Stimulated activated CD4-positive, alpha-beta T cell treated with anti-CD3 and anti-CD28 coated beads, Interleukin-1b, Interleukin-23, amount 100 ng/mL, for 24 hours (primary cell): ENCODE measurements at places on chromosomes 3 and 15.

- no peak for DNase-seq
Measured at GRCh38 chr3:45524565-45524964, 70.0 kb upstream of the LIMD1 start.

- no peak for DNase-seq
Measured at GRCh38 chr3:126025862-126026261, 56.9 kb downstream of the ROPN1B start.

GRCh38 chr3:66172394-66172793 lies 48.4 kb upstream of the SLC25A26 start:
- no peak for DNase-seq

DNA sequence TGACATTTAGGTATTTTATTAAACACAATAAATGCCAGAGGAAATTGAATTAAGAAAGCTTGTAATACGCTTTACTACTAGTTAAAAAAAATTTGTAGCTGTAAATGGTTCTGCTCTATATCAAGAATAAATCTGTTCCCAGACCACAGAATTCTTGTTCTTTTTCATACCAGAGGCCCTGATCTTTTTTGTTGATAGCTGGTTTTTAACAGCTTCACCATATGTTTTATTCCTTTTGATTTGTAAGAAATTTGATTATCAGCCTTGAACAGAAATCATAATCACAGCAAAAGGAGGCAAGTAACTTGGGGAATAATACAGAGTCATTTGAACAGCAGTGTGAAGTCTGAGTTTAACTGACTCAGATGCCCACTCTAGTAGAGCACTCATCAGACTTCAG lies 202.7 kb downstream of the CNTN4 start:
- no peak for DNase-seq

DNA sequence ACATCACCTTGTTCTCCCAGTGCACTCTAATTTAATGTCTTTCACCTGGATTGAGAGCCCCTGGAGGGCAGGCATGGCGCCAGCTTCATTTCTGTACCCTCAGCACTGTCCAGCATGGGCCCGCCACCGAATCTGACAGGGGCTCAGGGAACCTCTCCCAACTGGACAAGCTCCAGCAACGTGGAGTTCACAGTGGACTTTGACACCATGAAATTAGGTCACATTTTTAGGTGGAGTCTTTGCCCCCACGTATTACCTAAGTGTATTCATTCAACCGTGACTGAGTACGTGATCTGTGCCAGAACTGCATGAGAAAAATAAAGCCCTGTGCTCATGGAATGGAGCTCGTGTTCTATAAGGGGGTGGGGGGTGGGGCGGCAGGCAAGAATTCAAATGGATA lies 94.1 kb upstream of the ATP2B2 start:
- DNase-seq, result no peak

DNA sequence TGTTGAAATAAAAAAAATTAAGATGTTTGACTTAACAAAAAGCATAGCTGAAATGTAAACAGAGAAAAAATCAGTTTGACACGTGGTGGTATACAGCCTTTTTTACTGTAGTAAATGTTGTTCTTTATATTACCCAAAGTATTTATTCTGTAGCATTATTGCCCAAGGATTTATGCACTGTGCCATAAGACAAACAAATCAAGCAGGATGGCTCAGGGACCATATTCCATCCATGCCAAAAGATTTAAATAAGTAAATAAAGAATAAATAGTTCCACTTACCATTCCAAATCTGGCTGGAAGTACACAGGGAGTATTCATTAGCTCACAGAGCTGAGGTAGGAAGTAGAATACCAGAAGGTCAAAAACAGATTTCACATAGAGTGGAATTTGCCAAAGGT lies 666.7 kb upstream of the CADM2 start:
- DNase-seq, result no peak

- DNase-seq, result no peak
Measured at GRCh38 chr3:32373276-32373675, 18.4 kb upstream of the CMTM7 start.

- DNase-seq, result no peak
Measured at GRCh38 chr3:65871305-65872141, 167.2 kb downstream of the MAGI1 start.
